G401 (cell line): ENCODE measurements at places on chromosomes 5 and 9. TPM values are rescaled to one million over a fixed set of nuclear protein-coding genes. Genes with fewer than 3 reads are reported as not detected.

DNA sequence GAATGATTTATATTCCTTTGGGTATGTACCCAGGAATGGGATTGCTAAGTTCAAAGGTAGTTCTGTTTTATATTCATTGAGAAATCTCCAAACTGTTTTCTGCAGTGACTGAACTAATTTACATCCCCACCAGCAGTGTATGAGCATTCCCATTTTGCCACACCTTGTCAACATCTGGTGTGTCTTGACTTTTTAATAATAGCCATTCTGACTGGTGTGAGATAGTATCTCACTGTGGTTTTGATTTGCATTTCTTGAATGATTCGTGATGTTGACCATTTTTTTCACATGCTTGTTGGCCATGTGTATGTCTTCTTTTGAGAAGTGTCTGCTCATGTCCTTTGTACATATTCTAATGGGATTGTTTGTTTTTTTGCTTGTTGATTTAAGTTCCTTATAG, 421.5 kb downstream of the KIAA0825 start:
- DNase-seq, result no peak

DNA sequence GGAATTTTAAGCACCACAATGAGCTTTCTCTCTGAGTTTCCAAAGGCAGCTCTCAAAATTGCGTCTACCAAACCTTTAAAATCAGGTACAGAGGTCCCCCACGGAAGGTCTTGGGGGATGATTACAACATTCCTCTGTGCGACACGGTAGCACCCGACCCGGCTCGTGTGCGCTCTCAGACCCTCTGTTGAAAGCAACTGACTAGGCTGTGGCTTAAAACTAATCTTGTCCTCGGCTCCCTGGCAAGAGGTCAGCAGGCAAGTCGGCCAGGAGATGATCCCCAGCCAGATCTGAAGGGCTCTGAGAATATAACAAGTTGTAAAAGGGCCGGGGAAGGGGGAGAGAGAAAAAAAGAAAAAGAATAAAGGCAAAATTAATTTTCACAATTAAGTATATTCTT, 92.6 kb upstream of the LMX1B start:
- no peak for DNase-seq

- DNase-seq, result no peak
These were observed 234.4 kb upstream of the ATP10B start for GRCh38 chr5:161086461-161086860.

TMC1 gene
- total RNA-seq, result not detected in 2 replicates

CCDC192 gene
- not detected in 2 replicates for total RNA-seq

PIK3R1 gene
- total RNA-seq, result 13.2 and 18.9 TPM in 2 replicates

IL3 gene
- total RNA-seq, result not detected in 2 replicates

LRRC70 gene
- 0.51 TPM in 1 of 2 replicates, not detected in the other for total RNA-seq

SLCO6A1 gene
- total RNA-seq, result not detected in 2 replicates

GRCh38 chr9:2967766-2968165, 123.9 kb upstream of the PUM3 start:
- DNase-seq, result no peak

DNA sequence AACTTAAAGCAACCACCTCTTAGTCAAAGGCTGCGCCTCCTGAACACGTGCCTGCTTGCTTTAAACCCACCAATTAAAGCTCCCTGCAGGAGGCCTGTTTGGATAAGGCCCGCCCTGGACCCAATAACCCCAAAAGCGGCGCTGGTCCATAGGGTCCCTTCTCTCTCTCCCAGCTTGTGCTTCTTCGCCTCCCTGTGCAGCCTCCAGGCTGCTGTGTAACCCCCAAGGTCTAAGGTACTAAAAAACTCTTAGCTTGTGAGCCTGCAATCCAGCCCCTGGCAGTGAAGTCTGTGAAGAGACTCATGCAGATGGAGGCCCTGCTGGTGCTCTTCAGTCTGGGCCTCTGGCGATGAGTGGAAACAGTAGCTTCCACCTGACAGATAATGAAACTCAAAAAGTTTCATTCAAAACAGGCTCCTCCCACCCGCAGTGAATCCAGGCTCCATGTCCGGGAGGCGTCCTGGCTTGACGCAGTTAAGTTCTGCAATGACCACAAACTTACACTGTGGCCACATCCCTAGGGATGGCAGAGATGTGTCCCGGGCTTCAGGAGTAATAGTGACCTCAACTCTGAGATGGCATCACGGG, 97.3 kb downstream of the PRRT1B start:
- no peak for DNase-seq

MAST4 gene
- not detected in 2 replicates for total RNA-seq

DNA sequence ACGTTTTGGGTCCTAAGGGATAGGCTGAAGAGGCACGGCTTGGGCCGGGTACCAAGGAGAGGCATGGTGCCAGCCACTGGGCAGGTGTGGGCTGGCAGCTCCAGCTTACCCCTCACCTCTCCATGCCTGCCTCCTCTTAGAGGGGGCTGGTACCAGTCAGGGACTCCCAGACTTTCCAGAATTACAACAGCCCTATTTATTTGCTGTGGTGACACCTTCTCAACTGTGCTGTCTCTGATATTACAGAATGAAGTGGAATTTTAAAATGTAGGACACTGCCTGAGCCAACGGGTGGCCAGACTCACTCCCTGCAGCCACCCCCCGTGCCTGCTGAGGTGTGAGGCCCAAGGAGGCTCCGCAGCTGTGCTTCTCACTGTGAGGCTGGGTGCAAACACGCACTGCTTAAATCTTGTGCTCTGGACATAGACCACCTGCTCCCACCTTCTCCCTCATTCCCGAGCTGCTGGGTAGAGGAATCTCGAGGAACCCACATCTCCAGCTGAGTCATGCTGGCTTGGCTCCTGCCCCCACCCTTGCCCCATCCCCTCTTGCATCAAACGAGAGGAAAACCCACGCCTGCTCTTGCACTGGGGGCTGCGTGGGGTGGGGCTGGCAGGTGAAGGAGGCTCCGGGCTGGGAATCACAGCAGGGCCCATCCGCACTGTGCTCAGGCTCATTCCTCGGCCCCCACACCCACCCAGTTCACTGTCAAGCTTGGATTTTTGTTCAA, 47.9 kb downstream of the PRRT1B start:
- no peak for DNase-seq

DNA sequence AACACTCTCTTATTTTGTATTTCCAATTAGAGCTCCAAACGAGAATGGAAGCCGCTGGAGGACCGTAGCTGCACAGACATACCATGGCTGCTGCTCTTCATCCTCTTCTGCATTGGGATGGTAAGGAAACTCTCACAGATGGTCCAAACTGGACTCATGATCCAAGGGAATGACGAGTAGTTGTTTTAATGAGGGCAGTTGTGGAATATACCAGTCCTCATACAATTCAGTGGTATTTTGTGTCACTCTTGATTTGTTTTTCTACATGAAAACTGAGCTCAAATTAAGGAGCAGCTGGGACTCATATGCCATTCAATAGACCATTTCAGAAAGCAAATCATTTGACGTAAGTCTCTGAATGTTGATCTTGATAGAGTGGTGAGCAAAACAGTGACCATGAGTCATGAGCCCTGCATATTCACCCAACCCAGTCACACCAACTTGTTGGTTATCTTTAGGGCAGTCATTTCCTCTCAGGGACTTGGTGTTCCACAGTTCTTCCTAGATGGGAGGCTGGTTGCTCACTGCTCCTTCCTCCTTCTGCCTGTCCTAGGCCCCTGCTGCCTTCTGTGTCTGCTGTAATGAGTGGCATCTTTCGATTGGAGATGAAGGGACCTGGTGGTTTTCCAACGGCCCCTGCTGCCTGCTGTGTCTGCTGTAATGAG, 54.9 kb downstream of the SLC44A1 start:
- DNase-seq, result no peak

HAVCR2 gene
- total RNA-seq, result not detected in 2 replicates

DNA sequence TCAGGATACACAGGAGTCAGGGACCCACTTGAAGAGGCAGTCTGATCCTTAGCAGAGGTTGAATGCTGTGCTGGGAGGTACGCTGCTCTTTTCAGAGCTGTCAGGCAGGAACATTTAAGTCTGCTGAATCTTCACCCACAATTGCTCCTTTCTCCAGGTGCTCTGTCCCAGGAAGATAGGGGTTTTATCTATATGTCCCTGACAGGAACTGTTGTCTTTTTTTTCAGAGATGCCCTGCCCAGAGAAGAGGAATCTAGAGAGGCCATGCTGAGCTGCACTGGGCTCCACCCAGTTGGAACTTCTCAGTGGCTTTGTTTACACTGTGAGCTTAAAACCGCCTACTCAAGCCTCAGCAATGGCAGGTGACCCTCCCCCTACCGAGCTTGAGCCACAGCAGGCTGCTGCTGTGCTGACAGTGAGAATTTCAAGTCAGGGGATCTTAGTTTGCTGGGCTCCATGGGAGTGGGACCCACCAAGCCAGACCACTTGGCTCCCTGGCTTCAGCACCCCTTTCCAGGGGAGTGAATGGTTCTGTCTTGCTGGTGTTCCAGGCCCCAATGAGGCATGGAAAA, 169.0 kb downstream of the FBXL17 start:
- no peak for DNase-seq

PCDHGA6 gene
- 0.92 TPM in 1 of 2 replicates, not detected in the other for total RNA-seq
